ENCODE measurements at places on chromosomes 12 and 14. TPM values are rescaled to one million over a fixed set of nuclear protein-coding genes. Genes with fewer than 3 reads are reported as not detected.

KRT74 gene
- not detected for total RNA-seq

VRTN gene
- 0.02 TPM for total RNA-seq

MIA2 gene
- total RNA-seq = 19.0 TPM

COX8C gene
- total RNA-seq = not detected

OR4N2 gene
- not detected for total RNA-seq

ISM2 gene
- 0.43 TPM for total RNA-seq

SDR9C7 gene
- total RNA-seq = not detected

DNAI7 gene
- total RNA-seq = 0.13 TPM

BMP4 gene
- 2.5 TPM for total RNA-seq

KCNK13 gene
- total RNA-seq = 0.14 TPM

CYP27B1 gene
- 1.4 TPM for total RNA-seq

TAS2R42 gene
- not detected for total RNA-seq

ADIPOR2 gene
- 64.6 TPM for total RNA-seq

CCDC60 gene
- not detected for total RNA-seq

POTEM gene
- not detected for total RNA-seq

IL26 gene
- total RNA-seq = not detected

BIN2 gene
- total RNA-seq = 0.08 TPM

KCNJ8 gene
- 0.24 TPM for total RNA-seq

CAPZA3 gene
- total RNA-seq = not detected

GALNT8 gene
- total RNA-seq = not detected

SFSWAP gene
- total RNA-seq = 27.5 TPM

PTPN6 gene
- total RNA-seq = 13.5 TPM

RPGRIP1 gene
- total RNA-seq = 0.28 TPM

OAS3 gene
- 22.8 TPM for total RNA-seq

RTL1 gene
- total RNA-seq = 0.26 TPM

IAPP gene
- not detected for total RNA-seq

C12orf60 gene
- total RNA-seq = 1.7 TPM

NFATC4 gene
- 0.07 TPM for total RNA-seq

TTC9 gene
- 3.8 TPM for total RNA-seq

KERA gene
- total RNA-seq = not detected

OR4E2 gene
- total RNA-seq = not detected

SERPINA6 gene
- 2.0 TPM for total RNA-seq

GPX2 gene
- total RNA-seq = 236 TPM

RHEBL1 gene
- 4.1 TPM for total RNA-seq

DNAH10 gene
- 0.25 TPM for total RNA-seq

GPRC5D gene
- not detected for total RNA-seq

TEDC1 gene
- total RNA-seq = 48.9 TPM

LRP1 gene
- total RNA-seq = 15.9 TPM

DIO3 gene
- 0.07 TPM for total RNA-seq

GUCY2C gene
- not detected for total RNA-seq

ARMH4 gene
- total RNA-seq = 0.78 TPM

KCNA5 gene
- total RNA-seq = 0.03 TPM

SMIM41 gene
- not detected for total RNA-seq

GLIPR1 gene
- 28.5 TPM for total RNA-seq

AVPR1A gene
- total RNA-seq = 0.07 TPM

KCTD10 gene
- 45.2 TPM for total RNA-seq

PLEKHD1 gene
- 0.05 TPM for total RNA-seq
